Spleen (tissue), 13 donors: ENCODE measurements at places on chromosomes 7 and 10. TPM values are rescaled to one million over a fixed set of nuclear protein-coding genes. Genes with fewer than 3 reads are reported as not detected.

- no peaks in the 10 kb centered on the region for H3K27me3 ChIP-seq
- no peak overlapping the region for H3K4me3 ChIP-seq
- no peaks in the 10 kb centered on the region for H3K36me3 ChIP-seq
- no peaks in the 10 kb centered on the region for H3K4me1 ChIP-seq
- no peak for DNase-seq
Observed at GRCh38 chr7:154750353-154750801, 252.5 kb downstream of the PAXIP1 start.

DNA sequence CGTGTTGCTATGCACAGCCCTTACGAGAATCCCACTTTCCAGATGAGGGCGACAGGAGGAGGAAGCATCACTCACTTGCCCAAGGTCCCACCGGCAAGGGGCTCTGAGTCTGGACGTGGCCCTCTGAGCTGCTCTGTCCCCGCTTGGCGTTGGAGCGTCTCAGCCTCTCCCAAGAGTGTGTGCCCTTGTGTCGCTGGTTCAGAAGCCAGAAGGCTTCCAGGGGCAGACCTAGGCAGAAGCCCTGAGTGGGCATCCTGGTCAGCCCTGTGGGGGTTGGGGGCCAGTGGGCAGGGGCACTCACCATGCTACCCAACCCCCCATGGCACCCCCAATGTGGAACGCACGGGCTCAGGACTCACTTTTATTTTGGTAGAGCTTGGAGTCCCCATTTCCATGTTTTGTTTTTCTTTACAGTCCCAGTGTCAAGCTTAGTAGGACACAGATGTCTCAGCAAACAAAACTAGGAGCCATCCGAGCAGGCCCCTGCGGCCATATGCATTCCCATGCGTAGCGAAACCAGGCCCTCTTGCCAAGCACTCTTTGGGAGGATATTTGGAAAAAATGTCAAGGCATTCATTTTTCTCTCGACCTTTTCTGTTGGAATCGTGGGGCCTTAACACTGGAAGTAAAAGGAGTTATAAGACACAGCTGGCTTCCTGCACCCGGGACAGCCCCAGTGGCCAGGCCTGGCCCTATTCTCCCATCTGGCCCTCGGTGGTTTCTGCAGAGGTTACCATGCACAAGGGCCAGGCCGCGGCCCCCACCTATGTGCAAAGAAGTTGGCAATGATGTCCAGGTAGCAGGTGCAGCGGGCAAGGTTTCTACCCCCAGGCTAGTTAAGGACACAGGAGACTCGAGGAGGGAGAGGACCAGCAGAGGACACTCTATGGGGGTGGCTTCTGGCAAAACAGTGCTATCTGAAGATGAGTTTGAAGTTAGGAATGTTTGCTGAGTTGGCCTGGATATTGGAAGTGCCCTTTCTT is 97.0 kb downstream of the LHPP start:
- H3K4me1 ChIP-seq = peaks cover 16% of the 10 kb centered on the region
- H3K27ac ChIP-seq = peak overlapping the region; percentile 81
- no peak overlapping the region for H3K4me3 ChIP-seq
- H3K36me3 ChIP-seq = no peaks in the 10 kb centered on the region
- H3K27me3 ChIP-seq = no peaks in the 10 kb centered on the region

GRCh38 chr10:70477661-70478162 is 855 bp upstream of the PALD1 start:
- H3K4me3 ChIP-seq = peak overlapping the region; percentile 85
- H3K27ac ChIP-seq = no peak overlapping the region
- peaks cover 63% of the 10 kb centered on the region for H3K4me1 ChIP-seq
- peak; percentile 88 for DNase-seq

DNA sequence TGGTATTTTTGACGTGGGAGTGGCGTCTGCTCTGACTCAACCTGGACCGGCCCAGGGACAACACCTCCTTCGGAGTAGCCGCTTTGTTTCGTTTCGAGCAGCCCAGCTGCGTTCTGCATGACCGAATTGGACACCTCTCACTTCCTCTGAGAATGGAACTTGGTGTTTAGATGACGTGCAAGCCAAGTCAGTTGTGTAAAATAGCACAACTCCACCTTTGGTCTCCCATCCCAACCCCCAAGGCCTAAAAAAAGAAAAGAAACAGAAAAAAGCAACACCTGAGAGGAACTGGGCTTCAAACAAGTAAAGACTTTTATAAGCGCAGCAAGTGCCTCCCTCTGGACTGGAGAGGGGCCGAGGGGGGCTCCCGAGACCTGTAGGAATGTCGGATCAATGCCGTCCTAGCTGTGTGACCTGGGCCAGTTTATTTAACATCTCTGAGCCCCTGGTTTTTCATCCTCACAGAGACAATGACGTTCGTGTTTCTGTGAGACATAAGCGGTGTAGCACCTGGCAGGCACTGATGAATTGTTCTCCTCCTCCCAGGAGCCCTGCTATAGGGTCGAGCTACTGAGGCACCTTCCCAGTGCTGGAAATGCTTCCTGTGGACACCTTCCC is 52.0 kb upstream of the SMNDC1 start:
- no peaks in the 10 kb centered on the region for H3K36me3 ChIP-seq
- no peaks in the 10 kb centered on the region for H3K27me3 ChIP-seq
- H3K4me1 ChIP-seq = peaks cover 25% of the 10 kb centered on the region
- H3K27ac ChIP-seq = peak overlapping the region; percentile 64
- H3K4me3 ChIP-seq = no peak overlapping the region
- peak; percentile 92 for DNase-seq

Gene SH3PXD2A
- polyA plus RNA-seq = 2.6 TPM

DNA sequence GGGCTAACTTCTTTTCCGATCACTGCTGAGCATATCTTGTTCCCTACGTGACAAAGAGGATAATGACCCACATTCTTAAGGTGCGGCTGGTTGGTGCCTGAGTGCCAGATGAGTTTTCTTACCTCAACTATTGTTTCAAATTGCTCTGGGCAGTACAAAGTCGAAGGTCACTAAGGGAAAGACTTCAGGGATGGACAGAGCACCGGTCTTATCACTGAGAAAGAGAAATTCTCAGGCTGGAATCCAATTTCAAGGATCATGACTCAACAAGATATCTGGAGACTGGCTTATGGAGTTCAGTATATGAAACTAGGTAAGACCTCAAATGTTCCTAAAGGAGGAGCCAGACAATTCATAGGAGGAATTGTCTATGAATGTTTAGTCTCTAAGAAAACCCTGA is 780.3 kb downstream of the SUGCT start:
- H3K27me3 ChIP-seq = no peaks in the 10 kb centered on the region
- H3K4me3 ChIP-seq = no peak overlapping the region
- no peak overlapping the region for H3K27ac ChIP-seq
- H3K36me3 ChIP-seq = no peaks in the 10 kb centered on the region

DNA sequence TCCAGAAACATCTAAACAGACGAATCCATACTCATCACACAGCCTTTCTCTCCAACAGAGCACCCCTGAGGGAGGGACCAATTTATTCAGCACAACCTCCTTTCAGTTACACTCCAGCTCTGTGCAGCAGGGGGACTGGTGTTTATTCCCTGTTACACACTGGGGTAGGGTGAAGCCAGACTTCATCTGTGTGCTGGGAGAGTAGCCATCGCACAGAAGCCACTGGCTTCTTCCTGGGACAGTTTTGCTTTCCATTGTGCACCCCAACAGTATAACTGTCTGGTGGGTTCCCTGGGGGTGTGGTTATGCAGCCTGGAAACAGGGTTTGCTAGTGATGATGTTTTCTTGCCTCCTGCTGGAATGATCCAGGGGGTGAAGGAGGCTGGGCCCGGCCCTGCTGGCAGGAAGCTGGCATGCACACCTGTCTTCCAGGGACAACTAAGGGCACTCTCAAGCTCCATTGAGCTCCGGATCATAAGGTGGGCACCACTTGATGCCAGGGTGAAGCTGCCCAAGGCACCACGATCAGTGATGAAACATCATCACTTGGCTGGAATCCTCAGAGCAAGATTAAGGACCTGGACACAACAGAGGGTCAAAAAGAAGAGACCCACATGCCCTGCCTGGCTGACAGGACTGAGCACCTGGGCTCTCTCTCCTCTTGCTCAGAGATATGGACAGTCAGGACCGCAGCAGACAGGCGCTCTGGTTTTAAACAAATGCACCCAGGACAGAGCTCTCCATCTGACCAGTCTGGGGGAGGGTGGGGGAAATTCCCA is 293.2 kb downstream of the GRID1 start:
- peak; percentile 69 for DNase-seq
- H3K4me1 ChIP-seq = no peaks in the 10 kb centered on the region
- no peak overlapping the region for H3K27ac ChIP-seq
- no peak overlapping the region for H3K4me3 ChIP-seq

DNA sequence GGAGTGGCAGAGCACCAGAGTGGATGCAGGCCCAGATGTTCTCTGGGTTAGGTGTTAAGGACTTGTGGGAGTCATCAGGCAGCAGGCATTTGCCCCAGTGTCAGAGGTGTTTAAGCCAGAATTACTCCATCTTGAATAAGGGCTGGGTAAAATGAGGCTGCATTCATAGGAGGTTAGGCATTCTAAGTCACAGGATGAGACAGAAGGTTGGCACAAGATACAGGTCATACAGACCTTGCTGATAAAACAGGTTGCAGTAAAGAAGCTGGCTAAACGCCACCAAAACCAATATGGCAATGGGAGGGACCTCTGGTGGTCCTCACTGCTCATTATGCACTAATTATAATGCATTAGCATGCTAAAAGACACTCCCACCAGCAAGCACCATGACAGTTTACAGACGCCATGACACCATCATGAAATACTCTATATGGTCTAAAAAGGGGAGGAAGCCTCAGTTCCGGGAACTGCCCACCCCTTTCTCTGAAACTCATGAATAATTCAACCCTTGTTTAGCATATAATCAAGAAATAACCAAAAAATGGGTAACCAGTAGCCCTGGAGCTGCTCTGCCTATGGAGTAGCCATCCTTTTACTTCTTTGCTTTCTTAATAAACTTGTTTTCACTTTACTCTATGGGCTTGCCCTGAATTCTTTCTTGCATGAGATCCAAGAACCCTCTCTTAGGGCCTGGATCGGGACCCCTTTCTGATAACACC is 882 bp upstream of the LRRC61 start:
- H3K27ac ChIP-seq = peak overlapping the region; percentile 95
- H3K27me3 ChIP-seq = no peaks in the 10 kb centered on the region
- DNase-seq = no peak
- H3K36me3 ChIP-seq = no peaks in the 10 kb centered on the region

Gene CADPS2
- polyA plus RNA-seq = 2.4 TPM

Gene MAGI2
- 1.4 TPM for polyA plus RNA-seq

Gene EGR2
- 3.1 TPM for polyA plus RNA-seq
